Activated T-helper 9 cell treated with anti-CD3 and anti-CD28 coated beads, Interleukin-2, amount 50 U/mL, for 16 hours (primary cell): ENCODE measurements at places on chromosomes 3 and 15.
A peak's percentile ranks its signal among the peaks of the same experiment; 100 is the strongest.

- DNase-seq, result no peak
These were observed at the start of gene SUCNR1 for GRCh38 chr3:151873398-151873797. TSS of gene SUCNR1 (plus strand) at chr3:151873643. CDS start at chr3:151879893, 6,250 bp downstream.

DNA sequence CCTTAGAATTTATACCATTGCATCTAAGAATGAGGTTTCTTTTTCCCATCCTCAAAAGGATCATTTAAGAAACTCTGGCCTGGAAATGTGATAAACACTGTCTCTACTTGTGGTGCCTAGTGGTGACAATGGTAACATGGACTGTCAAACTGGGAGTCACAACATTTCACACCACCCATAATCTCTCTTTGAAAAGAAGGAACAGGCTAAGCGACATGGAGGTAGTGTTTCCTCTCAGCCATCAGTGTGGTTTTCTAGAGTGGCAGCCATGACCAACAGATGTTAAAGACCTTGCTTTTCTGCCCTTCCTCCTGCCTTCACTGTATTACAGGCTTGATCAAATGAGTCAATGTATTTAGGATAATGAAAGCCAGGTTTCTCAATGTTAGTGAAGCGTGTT, 283.1 kb upstream of the STAC start:
- no peak for DNase-seq

DNA sequence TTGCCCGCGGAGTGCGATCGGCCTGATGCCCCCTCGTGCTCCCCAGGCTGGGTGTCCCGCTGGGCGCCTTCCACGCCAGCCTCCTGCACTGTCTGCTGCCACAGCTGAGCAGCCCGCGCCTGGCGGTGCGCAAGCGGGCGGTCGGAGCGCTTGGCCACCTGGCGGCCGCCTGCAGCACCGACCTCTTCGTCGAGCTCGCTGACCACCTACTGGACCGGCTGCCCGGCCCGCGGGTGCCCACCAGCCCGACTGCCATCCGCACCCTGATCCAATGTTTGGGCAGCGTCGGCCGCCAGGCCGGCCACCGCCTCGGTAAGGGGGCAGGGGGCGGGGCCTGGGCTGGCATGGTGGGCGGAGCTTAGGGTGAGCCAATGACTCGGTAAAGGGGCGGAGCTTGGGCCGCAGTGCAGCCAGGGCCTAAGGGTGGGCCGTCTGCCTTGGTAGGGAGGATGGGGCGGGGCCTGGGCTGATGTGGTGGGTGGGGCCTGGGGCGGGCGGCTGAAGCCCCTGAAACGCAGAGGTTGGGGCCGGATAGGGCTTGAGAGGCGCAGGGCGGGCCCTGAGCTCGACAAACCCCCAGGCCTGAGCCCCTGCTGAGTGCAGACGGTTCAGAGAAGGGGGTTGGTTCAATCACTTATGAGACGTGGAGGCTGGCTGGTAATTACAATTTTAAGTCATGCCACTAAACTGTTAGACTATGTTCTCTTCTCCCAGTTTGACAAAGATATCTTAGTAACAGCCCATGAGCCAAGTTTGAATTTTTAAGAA, 13.7 kb downstream of the CAND2 start:
- DNase-seq, result peak; percentile 87

DNA sequence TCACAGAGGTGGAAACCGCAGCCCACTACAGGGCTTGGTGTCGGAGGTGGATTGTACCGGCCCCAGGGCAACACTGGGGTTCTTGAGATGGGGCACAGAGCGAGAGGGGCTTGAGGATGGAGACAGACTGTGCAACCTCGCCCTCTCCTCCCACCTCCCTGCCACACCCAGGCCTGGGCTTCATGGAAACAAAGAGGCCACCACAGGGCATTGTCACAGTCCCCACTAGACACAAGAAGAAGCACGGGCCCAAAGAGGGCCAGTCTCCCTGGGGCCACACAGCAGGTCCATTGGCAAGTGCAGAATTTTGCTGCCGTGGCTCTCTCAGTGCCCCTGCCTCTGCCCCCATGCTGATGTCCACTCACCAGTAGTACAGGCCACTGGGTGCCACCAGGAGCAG, 4.1 kb upstream of the CALML4 start:
- DNase-seq, result no peak

GRCh38 chr3:54353946-54354345, 231.6 kb downstream of the CACNA2D3 start:
- no peak for DNase-seq

GRCh38 chr3:31636049-31636448, 103.3 kb downstream of the STT3B start:
- DNase-seq, result no peak

- no peak for DNase-seq
These were observed 107.1 kb downstream of the DGKG start for GRCh38 chr3:186254676-186255650.

- no peak for DNase-seq
These were observed 5.0 kb downstream of the JMJD7 start for GRCh38 chr15:41832875-41833274.
